ENCODE measurements at places on chromosomes 2 and 18.

GRCh38 chr2:168216351-168217005 lies 30.9 kb downstream of the STK39 start:
- no peak for DNase-seq

DNA sequence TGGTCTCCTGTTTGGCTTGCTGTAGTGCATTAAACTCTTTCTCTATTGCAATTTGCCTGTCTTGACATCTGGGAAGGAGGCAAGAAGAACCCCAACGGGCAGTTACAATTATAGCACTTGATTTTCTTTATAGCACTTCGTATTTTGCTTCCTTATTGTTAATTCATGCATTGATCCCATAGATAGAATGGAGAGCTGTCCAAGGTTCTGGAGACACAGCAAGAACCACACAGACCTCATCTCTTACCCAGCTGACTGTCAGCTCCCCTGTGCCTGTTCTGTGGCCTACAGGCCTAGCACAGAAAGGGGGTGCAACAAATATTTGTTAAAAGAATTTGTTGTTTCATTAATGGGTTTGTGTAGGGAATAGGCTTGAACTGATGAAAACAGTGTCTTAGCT lies 194.3 kb downstream of the GALNT1 start:
- no peak for DNase-seq

GRCh38 chr2:157722580-157723234 lies 94.0 kb upstream of the ACVR1C start:
- no peak for DNase-seq

GRCh38 chr2:106579750-106580197 lies 92.6 kb downstream of the CD8B2 start:
- no peak for DNase-seq
